ENCODE measurements at places on chromosomes 11 and 22. TPM values are rescaled to one million over a fixed set of nuclear protein-coding genes. Genes with fewer than 3 reads are reported as not detected.
A peak's percentile ranks its signal among the peaks of the same experiment; 100 is the strongest.

Gene ACR
- 0.30 TPM for total RNA-seq

Gene RCOR2
- 10.5 TPM for total RNA-seq

DNA sequence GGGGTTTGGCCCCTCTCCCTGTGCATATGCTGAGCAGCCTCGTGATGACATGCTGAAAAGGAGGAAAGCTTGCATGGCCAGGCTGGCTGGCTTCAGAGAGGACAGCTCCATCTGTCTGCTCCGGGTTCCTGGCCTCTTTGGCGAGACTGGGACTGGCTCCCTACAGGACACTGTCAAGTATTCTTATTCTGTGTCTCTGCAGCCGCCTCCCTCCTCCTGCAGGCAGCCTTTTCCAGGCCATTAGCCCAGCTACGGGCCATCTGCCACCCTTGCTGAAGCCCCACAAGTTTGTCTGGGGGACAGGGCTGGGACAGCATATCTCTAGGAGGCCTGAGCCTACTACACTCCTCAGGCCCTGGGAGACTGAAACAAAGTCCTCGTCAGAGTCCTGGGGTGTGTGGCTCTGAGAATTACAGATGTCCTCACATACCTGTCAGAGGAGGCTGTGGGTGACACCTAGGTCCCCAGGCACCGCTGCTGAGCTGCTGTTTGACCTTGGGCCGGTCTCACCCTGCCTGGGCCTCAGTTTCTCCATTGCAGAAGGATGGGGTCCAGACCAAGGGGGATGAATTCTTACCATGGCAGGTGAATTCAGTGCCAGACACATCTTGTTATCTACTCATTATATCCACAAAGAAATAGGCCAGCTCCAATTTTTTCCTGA is 11.0 kb downstream of the MRGPRG start:
- H3K27ac ChIP-seq: no peak overlapping the region
- peaks cover 34% of the 10 kb centered on the region for H3K27me3 ChIP-seq
- no peak overlapping the region for H3K4me3 ChIP-seq
- DNase-seq: peak; percentile 1
- H3K36me3 ChIP-seq: no peaks in the 10 kb centered on the region

- no peaks in the 10 kb centered on the region for H3K4me1 ChIP-seq
- H3K4me3 ChIP-seq: no peak overlapping the region
- no peak overlapping the region for H3K27ac ChIP-seq
- no peaks in the 10 kb centered on the region for H3K36me3 ChIP-seq
- H3K27me3 ChIP-seq: peaks cover 90% of the 10 kb centered on the region
These were observed 31.9 kb upstream of the IGLL5 start for GRCh38 chr22:22855617-22856308.
